Fibroblast of the aortic adventitia (primary cell): ENCODE measurements at places on chromosomes 4 and X.

- no peak for DNase-seq
Measured at GRCh38 chr4:37765741-37766140, 60.7 kb upstream of the PGM2 start.

- DNase-seq: peak; percentile 82
Measured at GRCh38 chr4:159446266-159446976, 343.5 kb downstream of the RAPGEF2 start.

DNA sequence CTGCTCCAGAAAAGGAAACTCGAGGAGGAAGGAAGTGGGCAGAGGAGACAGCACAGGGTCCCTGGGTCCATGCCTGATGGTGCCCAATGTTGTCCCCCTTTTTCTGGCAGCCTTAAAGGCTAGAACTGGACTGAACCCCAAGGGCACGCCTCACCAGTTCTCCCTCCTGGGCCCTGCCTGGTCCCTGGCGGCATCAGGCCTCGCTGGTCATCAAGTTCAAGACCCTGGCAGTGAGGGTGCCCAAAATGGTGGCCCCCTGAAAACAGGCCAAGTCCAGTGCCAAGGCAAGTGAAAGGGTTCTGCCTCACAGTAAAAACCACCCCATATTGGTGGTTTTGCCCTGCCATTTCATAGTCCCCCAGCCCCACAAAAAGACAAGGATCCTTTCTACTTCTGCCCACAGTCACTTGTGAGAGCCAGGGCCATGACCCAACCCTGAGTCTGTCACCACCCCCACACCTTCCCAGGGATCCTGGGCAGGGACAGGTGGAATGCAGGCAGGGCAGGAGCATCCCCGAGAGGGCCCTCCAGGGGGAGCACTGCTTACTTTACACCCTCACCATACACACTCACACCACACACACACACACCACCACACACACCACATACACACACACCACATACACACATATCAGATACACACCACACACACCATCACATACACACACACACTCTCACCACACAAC is 107.6 kb downstream of the DCTD start:
- no peak for DNase-seq

DNA sequence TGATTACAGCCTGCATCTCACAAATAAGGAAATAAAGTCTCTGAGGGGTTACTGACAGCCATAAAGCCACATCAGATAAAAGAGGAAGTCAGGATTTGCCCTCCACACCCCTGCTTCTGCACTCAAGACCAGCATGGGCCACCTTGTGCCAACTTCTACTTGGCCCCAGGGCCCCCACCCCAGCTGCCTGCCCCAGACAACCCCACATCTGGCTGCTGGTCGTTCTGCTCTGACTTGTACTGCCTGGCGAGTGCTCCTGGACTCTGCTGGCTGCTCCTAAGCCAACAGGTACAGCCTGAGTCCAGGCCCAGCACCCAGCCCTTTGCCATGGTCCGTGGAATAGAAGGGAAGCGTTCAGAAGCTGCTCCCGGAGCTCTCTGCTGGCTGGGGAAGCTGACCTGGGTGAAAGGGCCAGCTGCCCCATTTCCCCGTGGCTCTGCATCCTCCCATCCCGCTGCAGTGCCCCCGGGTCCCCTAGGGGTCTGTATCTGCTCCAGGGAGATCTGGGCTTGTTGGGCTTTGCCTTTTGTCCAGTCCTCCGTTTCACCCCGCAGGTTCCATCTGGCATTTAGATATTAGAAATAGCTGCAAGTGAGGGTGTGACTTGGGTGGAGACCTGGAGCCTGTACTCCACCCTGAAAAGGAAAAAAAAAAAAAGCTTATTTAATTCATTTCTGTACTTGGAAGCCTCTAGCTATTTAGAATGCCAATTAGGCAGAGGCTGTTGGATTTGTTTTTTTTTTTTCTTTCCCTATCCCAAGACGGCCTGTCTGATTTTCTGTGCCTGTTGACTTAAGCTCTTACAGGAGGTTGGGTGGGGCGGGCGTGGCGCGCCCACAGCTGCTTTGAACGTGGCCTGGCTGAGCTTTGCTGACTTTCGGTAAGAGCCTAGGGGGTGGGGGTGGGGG is 194.7 kb downstream of the PTTG2 start:
- DNase-seq: peak; percentile 88

DNA sequence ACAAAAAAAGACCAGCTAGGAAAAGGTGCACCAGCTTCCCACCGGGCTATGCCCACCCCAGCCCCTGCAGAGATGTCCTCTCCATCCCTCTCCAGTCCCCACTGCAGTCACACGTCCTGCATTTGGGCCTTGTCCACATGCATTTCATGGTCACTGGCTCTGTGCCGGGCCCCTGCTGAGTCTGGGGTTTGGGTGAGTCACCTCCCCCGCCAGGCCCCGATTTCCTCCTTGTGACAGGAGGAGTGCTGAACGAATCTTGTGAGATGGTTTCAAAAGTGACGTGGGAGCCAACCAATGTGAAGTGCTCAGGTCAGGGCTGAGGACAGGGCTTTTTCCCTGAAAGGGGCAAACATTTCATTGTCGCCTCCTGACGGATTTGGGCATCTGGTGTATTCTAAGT is 7.1 kb downstream of the CPZ start:
- peak; percentile 62 for DNase-seq

DNA sequence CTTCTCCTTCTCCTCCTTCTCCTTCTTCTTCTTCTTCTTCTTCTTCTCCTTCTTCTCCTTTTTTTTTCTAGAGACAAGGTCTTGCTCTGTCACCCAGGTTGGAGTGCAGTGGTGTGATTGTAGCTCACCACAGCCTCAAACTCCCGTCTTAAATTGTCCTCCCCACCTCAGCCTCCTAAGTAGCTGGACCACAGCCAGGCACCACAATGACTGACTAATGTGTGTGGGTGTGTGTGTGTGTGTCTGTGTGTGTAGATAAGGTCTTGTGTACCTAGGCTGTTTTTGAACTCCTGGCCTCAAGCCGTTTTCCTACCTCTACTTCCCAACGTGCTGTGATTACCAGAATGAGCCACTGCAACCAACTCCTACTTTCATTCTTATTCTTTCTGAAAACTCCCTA is 390.9 kb downstream of the ADAM29 start:
- no peak for DNase-seq

DNA sequence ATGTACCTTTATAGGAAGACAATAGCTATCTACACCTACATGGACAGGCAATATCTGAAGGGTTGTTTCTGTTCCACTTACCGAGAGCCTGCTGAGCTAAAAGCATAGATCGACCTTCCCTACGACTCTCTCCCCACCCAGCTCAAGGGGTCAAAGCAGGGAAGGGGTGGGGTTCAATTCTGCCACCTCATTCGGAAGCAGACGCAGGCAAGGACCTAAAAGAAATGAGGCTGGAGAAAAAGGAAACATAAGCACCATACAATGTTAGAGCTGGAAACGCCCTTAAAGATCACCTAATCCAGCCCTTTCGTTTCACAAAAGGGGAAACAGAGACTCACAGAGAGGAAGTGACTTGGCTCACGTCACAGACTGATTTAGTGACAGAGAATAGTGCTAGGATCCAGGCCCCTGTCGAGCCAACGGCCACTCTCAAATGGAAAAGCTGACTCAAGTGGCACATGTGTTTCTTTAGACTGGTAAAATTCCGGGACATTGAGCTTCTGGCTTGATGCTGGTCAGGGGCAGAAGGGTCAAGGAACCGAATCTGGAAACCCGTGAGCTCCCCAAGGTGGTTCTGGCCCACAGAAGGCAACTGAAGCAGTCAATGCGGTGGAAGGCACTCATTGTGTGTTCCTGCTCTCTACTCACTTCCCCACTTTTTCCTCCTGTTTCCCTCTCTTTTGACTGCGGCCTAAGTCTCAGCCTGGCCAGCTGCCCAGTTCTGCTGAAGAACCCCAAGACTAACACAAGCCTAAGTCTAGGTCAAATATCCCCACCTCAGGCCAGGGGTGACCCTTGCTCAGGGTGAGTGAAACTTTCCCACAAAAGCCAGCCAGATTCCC is 7.5 kb downstream of the SEPTIN6 start:
- DNase-seq: no peak

GRCh38 chr4:102758241-102759160 is 2.3 kb downstream of the MANBA start:
- no peak for DNase-seq

DNA sequence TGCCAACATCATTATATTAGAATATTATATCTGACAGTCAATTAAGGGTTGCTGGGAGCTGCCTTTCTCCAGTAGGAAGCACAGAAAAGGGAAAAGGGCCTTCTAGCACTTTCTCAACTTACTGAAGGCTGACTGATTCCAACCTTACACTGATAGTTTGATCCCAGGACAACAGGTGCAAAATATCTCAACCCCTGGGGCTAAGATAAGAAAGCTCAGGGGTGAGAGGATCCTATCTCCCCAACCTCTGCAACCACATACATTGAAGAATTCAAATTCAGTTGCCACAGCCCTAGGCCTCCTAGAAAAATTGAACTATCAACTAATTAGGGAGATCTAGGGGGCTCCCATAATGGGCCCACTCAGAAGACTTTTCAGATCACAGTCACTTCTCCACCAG is 179.1 kb upstream of the GPRIN3 start:
- no peak for DNase-seq

- DNase-seq: no peak
Measured at GRCh38 chr4:128847082-128847724, 37.7 kb downstream of the JADE1 start.

DNA sequence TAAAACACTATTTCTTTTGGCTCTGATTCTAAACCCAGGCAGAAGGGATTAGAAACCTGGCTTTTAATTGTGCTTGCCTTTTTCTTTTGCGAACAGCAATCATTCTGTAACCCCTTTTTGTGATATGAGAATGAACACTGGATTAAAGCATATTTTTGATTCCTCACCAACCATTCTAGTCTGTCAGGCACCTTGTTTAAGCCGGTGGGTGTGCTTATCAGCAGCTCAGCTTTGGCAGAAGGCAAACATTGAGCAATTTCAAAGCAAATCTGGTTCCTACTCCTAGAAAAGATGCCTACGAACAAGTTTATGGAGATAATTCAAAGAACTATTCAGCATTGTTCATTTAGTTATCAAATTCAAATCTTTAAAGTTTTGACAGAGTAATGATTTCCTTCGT is 265.1 kb upstream of the FAM241A start:
- no peak for DNase-seq

GRCh38 chrX:10015723-10016518 is 48.8 kb downstream of the CLDN34 start:
- DNase-seq: no peak

- DNase-seq: peak; percentile 42
Measured at GRCh38 chr4:145154573-145154972, 25.8 kb downstream of the OTUD4 start.

- DNase-seq: no peak
Measured at GRCh38 chr4:68132342-68132741, 2.7 kb upstream of the TMPRSS11F start.
